ENCODE measurements at places on chromosomes 3 and 15.

DNA sequence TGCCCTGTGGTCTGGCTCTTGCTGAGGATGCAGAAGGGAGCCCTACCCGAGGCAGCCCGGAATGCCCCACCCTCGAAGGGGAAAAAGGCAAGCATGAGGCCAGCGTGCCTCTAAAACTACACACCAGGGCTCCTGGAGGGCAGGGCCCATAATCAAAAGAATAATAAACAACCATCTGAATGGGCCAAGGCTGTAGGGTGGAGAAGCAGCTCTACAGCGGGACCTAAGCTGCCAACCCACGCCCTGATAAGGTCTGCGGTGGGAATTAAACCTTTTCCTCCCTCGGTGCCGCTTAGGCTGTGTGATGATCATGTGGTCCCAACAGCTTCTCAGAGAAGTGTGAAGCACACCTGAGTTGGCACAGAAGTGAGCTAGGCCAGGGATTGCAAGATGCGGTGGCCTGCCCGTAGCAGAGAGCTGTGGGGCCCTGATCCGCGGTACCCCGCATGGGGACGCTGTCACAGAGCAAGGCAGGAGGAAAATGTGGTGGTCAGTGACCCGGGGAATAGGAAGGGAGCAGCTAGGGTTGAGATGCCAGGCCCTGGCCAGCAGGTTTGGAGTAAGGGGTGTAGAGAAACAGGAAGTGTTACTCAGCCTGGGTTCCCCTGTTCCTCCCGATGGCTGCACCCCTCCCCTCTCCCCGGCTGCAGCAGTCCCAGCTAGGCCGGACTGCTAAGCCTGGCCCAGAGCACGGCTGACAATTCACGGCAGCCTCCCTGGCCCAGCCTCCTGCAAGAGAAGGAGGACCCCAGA, 1.1 kb upstream of the C15orf62 start:
- no peak for DNase-seq

DNA sequence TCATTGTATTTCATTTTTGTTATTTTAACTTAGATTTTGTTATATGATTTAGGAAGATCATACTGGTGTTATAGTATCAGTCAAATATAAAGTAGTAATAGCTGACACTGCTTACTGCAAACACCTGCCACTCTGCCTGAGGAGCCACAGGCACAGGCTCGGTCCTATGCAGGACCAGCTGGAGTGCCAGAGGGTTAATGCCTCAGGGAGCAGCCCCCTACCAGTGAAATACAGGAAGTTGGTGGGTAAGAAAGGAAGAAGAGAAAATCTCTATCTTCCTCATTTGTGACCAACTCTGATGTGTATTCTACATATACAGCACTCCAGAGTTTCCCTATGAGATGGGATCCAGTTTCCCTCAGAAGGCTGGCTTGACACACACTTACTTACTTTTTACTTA, 593.3 kb downstream of the UNC13C start:
- no peak for DNase-seq

DNA sequence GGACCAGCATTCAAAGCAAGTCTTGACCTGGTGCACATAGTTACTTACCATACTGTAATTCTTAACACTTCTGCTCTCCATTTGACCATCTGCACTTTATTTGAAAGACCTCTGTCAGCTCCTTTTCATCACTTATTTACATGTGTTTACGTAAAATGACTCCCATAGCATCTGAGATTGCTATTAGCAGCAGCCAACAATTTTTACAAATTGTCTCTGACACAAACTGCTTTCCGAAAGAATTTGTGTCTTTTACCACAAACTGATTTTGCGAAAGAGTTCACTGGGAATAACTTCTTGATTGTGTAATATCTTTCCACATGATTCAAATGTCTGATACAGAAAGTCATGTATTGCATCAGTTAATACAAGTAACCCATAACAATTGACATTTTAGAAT, 144.1 kb upstream of the PEX5L start:
- DNase-seq: no peak

- no peak for DNase-seq
These were observed 13.6 kb downstream of the VPS39 start for GRCh38 chr15:42194513-42194912.

DNA sequence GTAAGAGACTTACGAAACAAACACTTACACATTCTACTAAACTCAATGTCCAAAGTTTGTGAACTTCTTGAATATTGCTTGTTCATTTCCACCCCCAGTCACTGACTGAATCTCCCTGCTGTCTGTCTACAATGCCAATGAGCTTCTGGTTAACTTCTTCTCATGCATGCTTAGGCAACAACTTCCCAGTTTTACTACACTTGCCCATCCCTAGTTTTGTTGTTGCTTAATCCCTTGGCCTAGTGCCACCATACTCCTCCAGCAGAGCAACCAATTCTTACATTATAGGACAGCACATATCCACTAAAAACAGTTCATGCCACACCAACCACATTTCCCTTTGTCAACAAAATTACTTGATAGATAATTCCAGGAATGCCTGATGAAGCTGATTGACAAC, 40.9 kb upstream of the CCR2 start:
- no peak for DNase-seq

DNA sequence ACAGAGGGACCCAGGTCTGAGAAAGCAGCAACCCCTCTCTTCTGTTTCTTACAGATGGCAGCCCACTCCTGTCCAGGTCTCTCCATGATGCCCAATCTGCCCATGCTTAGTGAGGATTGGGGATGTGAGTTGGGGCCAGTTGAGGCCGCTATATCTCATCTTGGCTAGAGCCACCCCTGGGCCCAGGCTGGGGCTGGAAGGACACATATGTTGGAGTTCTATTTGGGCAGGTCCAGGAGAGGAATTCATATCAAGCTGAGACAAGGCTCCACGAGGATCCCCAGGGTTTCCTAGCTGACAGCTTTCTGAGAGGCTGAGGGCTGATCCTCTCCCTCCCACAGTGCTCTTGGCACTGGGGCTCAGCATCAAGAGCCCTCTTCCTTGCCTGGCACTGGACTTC, 11.4 kb downstream of the TGM5 start:
- DNase-seq: no peak

DNA sequence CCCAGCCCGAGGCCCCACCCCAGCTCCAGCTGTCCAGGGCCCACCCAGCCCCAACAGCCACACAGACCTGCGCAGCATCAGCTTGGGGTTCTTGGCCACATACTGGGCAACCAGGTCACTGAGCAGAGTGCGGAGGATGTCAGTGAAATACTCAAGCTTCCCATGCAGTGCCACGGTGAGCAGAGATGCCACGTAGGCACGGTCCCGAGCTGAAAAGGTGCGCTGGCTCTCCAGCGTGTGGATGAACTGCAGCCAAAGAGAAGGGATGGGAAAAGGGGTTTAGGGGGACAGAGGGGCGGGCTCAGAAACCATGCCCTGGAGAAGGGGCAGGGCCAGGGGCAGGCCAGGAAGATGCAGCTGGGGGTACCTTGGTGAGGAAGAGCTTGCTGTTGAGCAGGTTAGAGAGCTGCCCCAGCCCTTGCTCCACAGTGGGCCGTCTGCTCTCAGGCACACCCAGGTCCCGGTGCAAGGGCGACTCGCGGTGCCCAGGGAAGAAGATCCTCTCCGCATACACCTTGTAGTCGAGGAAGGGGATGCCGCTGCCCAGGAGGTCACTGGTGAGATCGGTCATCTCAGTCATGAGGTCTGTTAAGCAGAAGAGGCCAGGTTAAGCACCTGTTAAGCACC, 17.4 kb downstream of the PLXNB1 start:
- no peak for DNase-seq

- peak; percentile 23 for DNase-seq
These were observed 28.2 kb downstream of the NEK4 start for GRCh38 chr3:52742418-52743041.

Measured in HEK293T (cell line).